Activated T-helper 9 cell treated with anti-CD3 and anti-CD28 coated beads, Interleukin-2, amount 50 U/mL, for 16 hours (primary cell): ENCODE measurements at places on chromosomes 1 and 21.

GRCh38 chr1:189424746-189425331 lies 1052.8 kb downstream of the BRINP3 start:
- no peak for DNase-seq

- DNase-seq = no peak
These were observed at the start of gene SMIM1 for GRCh38 chr1:3772715-3773571. SMIM1 (plus strand) TSS chr1:3772749; CDS start chr1:3775374, 2,625 bp downstream.

DNA sequence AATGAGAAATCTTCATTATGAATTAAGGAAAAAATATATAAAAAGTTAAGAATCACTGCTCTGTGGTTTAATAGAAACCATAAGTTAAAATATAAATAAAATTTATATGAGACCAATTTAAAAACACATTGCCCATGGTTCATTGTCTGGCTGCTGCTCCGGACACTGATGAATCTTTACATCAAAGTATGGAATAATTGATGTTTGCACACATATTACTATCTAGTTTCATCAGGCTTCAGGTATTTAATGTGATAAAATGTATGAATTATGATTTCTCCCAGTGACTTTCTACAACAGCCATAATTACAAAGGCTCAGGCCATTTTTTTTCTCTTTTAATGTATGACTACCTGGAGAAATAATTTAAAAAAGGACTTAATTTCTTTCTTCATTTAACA lies 599.1 kb upstream of the PRMT6 start:
- no peak for DNase-seq

DNA sequence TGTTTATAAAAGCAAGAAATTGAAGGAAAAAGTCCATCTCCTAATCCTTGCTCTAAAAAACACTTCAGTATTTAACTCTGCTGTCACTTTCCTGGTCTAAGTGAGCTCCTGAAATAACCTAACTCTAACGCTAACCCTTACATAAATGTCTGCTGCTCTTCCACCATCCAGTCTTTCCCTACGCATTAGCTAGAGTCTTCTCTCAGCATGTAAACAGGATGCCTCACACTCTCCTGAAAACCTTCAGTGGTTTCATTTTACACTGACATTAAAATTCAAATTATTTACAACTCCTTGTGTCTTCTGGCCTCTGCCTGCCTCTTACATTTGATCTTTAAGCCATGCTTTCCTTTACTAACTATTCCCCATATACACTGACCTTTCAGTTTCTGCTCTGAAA lies 697.6 kb upstream of the CXADR start:
- DNase-seq = no peak

DNA sequence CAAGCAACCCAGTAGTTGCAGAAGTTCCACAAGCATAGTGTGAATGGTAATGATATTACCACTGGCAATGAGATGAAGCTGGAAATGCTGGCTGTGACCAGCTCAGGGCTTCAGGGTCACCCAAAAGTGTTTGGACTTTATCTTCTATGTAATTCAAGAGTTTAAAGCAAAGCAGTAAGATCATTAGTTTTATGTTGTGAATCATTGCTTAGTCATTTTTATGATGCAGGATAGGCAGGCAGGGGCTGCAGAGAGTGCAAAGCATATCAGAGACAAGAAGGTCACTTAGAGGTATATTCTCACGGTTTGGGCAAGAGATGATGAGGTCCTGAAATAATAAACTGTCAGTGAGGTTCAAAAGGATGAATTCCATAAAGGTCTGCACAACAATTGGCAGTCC lies 147.4 kb downstream of the OLFM3 start:
- no peak for DNase-seq

GRCh38 chr1:193593147-193593885 lies 406.9 kb upstream of the B3GALT2 start:
- no peak for DNase-seq

- no peak for DNase-seq
These were observed 28.4 kb downstream of the SLC19A1 start for GRCh38 chr21:45513741-45514310.

GRCh38 chr1:54121482-54122134 lies 31.2 kb downstream of the CDCP2 start:
- peak; percentile 30 for DNase-seq

DNA sequence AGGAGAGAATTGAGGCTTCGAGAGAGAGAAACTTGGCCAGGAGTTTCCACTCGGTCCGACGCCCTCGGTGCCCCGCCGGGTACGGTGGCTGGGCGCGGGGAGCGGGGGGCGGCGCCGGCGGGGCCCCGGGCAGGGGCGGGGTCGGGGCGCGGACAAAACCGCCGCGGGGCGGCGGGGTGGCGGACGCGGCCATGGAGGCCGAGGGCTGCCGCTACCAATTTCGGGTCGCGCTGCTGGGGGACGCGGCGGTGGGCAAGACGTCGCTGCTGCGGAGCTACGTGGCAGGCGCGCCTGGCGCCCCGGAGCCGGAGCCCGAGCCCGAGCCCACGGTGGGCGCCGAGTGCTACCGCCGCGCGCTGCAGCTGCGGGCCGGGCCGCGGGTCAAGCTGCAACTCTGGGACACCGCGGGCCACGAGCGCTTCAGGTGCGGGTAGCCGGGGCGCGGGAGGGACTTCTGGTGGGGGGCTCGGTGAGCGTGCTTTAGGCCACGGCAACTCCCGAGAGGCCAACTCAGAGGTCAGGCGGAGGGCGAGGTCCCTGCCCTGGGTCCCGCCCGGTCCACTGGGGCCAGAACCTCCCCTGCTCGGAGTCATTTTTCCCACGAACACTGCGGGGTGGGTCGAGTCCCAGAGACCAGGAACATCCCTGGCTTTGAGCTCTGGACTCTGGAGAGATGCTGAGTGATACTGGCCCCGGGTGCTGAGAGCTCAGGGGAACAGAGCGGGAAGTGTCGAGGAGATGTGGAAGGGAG lies 431 bp downstream of the RAB42 start:
- no peak for DNase-seq

DNA sequence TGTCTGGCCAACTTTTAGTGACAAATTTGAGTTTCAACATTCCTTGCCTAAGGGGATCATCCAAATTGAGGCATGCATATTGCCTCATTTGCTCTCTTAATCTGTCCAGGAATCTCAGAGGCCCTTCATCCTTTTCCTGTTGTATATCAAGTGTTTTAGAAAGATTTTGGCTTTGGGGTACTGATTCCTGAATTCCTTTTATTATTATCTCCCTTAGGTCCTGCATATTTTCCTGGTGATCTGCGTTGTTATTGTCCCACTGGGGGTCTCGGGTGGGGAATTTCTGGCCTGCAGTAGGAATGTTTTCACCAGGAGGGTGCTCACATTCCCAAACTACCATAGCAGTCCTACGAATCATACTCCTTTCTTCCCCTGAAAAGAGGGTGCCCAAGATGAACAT lies 4.4 kb upstream of the AADACL3 start:
- DNase-seq = no peak

DNA sequence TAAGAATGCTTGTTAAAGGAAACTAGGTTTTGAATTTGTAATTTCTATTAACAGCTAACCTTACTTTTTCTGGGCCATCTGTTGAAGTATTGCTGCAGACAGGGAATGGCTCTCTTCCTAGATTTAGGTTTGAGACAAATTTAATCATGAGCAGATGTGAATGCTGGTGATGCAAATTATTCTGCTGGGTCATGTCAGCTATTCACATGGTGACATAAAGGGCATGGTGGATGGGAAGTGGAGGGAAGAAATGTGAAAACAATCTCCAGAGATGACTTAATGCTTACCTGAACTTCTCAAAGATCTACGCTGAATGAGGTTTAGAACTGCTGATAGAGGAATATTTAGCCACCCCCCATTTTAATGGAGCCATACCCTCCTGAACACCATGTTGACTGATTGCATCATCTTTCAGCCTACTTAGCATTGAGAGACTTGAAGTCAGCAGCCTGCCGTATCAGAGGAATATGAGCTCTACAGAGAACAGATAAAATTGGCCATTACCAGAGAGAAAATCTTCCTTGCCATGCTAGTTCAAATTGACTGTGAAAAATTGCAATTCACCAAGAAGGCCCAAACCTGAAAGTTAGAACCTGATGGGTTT lies 138.8 kb downstream of the HHAT start:
- no peak for DNase-seq

DNA sequence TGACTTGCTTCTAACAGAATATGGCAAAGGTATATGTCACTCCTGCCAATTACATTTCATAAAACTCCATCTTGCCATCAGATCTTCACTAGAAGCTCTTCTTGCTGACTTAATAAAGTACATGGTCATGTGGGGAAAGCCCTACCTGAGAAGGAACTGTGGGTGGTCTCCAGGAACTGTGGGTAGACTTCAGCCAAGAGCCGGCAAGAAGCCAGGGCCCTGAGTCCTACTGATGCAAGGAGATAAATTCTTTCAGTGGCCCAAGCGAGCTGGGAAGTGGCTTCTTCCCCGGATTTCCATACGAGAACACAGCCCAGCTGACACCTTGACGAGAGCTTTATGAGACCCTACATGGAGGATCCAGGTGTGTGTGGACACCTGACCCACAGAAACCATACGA lies 228.7 kb downstream of the SMYD3 start:
- DNase-seq = no peak

DNA sequence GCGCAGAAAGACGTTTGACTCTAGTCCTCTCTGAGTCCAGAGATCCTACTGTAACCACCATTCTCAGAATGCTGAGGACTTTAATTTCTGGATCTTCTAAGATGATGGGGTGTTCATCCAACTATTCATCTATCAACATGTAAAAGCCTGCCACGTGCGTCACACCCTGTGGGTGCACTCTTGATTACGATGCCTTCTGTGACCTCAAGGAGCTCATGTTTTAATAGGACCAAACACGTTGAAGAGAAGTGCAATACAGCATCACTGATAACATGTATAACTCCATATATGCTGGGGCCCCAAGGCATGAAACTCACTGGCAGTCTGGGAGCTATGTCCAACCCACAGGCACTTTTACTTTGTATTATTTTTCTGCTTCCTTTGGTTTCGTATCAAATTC lies 19.0 kb downstream of the KIAA0040 start:
- DNase-seq = no peak

GRCh38 chr1:201882665-201883132 lies 6.0 kb upstream of the SHISA4 start:
- DNase-seq = no peak

DNA sequence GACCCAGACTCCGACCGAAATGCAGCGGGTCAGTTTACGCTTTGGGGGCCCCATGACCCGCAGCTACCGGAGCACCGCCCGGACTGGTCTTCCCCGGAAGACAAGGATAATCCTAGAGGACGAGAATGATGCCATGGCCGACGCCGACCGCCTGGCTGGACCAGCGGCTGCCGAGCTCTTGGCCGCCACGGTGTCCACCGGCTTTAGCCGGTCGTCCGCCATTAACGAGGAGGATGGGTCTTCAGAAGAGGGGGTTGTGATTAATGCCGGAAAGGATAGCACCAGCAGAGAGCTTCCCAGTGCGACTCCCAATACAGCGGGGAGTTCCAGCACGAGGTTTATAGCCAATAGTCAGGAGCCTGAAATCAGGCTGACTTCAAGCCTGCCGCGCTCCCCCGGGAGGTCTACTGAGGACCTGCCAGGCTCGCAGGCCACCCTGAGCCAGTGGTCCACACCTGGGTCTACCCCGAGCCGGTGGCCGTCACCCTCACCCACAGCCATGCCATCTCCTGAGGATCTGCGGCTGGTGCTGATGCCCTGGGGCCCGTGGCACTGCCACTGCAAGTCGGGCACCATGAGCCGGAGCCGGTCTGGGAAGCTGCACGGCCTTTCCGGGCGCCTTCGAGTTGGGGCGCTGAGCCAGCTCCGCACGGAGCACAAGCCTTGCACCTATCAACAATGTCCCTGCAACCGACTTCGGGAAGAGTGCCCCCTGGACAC lies 534 bp downstream of the C1orf56 start:
- peak; percentile 31 for DNase-seq

DNA sequence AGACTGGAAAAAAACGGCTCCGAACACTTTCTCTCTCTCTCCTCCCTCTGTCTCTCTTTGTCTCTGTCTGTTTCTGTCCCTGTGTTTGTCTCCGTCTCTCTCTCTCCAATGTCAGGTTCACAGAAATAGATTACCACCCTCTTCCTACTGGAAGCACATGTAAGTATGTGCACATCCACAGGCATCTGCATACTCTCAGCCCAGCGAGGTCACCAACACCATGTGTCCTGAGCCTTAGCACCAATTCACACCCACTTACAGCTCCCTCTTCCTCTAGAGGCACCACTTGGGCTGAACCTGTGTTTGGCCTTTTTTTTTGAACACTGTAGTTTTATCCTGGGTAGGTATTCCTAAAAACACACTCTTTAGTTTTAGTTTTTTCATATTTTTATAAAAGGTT lies 130.5 kb downstream of the ETS2 start:
- no peak for DNase-seq

- no peak for DNase-seq
These were observed 23.5 kb downstream of the DHRS3 start for GRCh38 chr1:12594490-12594889.

DNA sequence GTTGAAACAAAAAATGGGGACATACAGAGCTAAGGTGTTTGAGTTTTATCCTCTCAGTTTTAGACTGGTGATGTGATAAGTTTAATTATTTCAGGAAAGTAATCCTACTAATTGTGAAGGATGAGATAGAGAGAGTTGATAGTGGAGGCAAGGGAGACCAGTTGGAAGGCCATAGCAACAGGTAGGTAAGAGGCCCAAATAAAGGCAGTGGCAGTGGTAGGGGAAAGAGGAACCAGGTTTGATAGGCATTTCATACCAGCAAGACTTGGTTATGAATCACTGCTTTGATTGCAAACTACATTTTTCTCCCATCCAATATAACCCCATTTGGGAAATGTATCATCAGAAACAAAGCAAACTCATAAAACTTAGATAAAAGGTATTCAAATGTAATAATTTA lies 63.1 kb upstream of the SH3GLB1 start:
- DNase-seq = no peak

DNA sequence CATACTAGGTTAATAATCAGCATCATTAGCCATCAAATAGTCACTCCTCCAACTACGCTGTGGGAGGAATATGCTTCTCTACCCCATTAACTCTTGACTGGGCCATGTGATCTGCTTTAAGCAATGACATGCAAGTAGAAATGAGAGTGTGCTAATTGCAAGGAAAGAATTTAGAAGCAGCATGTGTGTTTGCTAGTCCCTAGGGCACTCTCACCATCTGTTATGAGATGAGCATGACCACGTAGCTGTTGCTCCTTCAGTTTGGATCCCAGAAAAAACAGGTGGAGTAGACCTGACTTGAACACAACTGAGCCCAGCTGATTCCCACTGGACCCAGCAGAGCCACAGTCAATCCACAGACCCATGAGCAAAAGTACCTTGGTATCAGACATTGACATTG lies 19.7 kb upstream of the RGS7 start:
- DNase-seq = no peak

GRCh38 chr1:1081311-1082238 lies 7.5 kb upstream of the RNF223 start:
- DNase-seq = no peak

GRCh38 chr1:91791691-91792488 lies 94.1 kb downstream of the TGFBR3 start:
- no peak for DNase-seq

DNA sequence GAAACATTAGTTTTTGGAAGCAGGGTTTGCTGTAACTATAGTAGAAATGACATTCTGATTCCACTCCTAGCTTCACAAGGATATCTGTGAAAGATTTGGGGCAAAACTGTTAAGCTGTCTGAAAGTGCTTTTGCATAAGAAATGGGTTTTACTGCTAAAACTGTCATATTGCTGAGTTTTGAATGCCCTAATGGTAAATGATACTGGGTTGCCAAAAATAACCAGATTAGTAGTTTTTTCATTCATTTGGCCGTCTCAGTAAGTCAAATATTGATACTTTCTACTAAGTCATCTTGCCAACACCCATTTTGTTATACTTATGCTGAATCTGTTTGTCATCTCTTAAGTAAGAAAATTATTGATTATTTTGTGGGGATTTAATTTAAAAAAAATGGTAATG lies 399 bp upstream of the PTPRC start:
- DNase-seq = no peak

GRCh38 chr1:13699510-13699909 lies 478 bp upstream of the PRDM2 start:
- no peak for DNase-seq
